AG09309 (cell line): ENCODE measurements at places on chromosomes 12 and 14.

DNA sequence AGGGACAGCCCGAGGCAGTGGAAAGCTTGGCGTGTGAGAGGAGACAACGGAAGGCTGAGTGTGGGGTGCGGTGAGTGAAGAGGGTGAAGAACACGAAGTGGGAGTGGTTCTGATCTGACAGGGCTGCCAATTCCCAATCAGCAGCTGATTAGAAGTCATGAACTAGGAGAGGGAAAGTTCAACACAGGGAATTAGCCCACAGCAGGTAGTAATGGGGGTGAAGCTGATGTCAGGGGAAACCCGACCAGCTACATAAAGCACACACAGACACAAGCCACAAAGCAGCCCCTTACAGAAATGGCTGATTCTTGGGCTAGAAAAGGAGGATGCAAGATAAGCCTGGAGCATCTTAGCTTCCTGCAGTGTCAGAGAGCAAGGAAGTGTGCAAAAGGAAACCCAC is 47.5 kb upstream of the TCL1A start:
- no peak for DNase-seq

GRCh38 chr12:56079723-56080555 is at the start of gene ERBB3:
ERBB3 (plus strand) TSS chr12:56080165; CDS start chr12:56080301, 136 bp downstream.
- DNase-seq, result peak; percentile 25

DNA sequence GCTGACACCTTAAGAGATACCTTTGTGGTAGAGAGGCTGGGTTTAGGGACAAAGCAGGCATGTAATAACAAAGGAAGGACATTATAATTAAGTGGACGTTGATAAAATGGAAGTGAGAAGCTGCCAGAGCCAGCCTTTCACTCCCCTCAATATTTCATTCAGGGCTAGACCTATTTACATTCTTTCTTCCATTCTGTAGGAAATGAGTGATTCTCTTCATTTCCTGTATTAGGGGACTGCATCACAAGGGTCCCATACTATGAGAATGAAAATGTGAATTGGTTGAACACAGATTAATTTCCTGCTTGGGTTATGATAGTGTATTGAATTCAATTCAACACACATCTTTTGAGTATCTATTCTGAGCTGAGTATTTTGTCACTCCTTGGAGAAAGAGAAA is 143.0 kb downstream of the OTOGL start:
- no peak for DNase-seq

GRCh38 chr12:100439797-100440196 is 33.9 kb upstream of the NR1H4 start:
- no peak for DNase-seq

GRCh38 chr14:76538648-76539008 is 162.7 kb downstream of the ESRRB start:
- no peak for DNase-seq

GRCh38 chr14:54658836-54659235 is 91.9 kb downstream of the SAMD4A start:
- no peak for DNase-seq

GRCh38 chr14:104803912-104804410 is 3.1 kb downstream of the ZBTB42 start:
- DNase-seq, result no peak

DNA sequence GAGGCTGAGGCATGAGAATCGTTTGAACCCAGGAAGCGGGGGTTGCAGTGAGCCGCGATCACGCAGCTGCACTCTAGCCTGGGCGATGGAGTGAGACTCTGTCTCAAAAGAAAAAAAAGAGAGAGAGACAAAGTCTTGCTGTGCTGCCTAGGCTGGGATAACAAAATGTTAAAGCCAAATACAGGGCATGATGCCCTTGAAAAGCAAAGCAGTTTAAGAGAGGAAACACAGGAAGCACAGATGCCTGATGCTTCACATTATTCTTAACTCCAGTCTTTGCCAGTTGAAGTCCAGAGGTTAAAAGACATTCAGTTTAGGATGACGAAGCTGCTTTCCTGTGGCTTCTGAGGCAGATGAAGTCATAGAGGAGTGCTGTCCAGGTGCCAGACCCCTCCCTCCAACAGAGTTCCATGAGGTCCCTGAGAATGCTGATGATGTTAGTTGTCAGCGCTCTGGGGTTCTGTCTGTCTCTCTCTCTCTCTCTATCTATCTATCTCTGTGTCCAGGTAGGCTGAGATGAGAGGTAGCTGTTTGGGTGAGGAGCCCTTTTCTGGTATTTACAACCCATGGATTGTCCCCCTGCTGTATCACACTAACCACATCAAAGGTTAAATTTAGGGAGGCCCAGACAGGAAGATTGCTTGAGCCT is 4.9 kb upstream of the MRPL52 start:
- peak; percentile 81 for DNase-seq

DNA sequence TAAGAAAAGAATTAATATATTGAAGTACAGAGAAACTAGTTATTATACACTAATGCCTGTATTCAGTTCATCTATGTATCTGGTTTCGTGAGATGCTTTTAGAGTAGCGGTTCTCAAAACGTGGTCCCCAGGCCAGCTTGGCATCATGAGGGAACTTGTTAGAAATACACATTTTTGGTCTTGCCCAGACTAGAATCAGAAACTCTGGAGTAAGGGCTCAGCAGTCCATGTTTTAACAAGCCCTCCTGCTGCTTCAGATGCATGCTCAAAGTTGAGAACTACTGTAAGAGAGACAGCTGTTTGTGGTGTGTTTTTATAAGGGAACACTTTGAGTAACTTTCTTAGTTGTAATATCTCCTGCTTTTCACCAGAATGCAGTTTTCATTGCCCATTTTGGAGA is 18.1 kb downstream of the GPATCH2L start:
- no peak for DNase-seq

DNA sequence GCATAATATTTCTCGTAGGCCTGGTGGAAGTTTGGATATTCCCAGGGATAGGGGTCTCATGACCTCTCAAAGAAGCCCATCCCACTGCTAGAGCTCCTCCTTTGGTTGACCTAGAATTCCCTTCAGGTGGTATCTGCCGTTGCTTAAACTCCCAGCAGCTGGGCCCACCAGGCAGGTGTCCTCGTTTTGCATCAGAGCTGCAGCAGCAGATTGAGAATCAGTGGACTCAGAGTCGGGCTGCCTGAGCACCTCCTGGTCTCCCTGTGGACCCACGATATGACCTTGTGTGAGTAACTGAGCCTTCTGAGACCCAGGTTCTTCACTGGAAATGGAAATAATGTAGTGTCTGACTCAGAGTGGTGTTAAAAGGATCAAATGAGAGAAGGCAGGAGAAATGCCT is 132.7 kb downstream of the PAPOLA start:
- DNase-seq, result no peak

- DNase-seq, result no peak
Observed at GRCh38 chr14:47833011-47833410, 157.6 kb upstream of the MDGA2 start.

- DNase-seq, result no peak
Observed at GRCh38 chr14:51185754-51186153, 54.3 kb upstream of the TMX1 start.

GRCh38 chr12:75047885-75048525 is 161.6 kb downstream of the KCNC2 start:
- DNase-seq, result no peak

GRCh38 chr14:32403688-32404087 is 74.6 kb downstream of the AKAP6 start:
- no peak for DNase-seq

DNA sequence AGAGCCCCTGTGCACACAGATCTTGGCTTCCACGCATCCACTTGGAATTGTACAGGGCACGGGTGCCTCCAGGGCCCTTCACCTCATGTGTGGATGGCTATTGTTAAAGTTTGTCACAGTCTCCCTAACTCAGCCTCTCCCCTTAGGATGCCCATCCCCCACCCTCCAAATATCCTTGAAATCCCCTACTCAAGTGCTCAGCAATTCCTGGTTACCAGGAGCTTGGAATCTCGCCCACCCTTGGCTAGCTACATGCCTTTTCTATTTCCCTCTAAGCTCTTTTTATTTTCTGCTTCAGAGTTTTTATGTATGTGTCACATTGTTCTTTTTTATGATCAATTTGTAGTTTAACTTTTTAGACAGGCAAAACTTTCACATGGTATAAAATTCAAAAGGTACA is 13.0 kb upstream of the NR1H4 start:
- DNase-seq, result no peak

DNA sequence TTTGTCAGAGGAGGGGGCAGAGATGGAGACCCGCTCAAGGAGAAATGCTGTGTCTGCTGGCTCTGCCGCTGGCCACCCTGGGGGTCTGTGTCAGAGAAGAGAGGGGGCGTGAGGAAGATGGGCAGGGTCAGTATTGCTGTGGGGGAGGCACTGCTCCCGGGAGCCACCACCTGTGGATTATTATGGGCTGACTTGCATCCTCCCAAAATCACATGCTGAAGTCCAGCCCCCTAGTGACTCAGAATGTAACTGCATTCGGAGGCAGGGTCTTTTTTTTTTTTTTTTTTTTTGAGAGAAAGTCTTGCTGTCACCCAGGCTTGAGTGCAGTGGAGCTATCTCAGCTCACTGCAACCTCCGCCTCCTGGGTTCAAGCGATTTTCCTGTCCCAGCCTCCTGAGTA is 12.3 kb downstream of the ABCD4 start:
- DNase-seq, result no peak

DNA sequence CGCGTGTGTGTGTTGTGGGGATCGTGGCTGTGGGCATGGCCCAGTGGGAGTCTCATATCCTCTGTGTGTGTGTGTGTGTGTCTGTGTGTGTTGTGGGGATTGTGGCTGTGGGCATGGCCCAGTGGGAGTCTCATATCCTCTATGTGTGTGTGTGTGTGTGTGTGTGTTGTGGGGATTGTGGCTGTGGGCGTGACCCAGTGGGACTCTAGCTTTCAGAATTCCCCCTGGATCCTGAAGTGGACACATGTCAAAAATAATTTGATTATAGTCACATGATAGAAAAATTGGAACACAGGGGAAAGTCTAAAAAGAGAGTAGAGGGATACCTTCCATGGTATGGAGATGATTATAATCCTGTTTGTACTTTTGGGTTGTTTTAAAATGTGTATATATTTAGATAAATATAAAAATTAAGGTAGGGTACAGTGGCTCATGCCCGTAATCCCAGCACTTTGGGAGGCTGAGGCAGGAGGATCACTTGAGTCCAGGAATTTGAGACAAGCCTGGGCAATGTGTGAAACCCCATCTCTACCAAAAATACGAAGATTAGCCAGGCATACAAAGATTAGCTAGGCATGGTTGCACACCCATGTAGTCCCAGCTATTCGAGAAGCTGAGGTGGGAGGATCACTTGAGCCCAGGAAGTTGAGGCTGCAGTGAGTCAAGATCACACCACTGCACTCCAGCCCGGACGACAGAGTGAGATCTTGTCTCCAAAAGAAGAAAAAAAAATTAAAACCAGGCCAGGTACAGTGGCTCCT is 11.0 kb downstream of the PAPLN start:
- DNase-seq, result no peak

DNA sequence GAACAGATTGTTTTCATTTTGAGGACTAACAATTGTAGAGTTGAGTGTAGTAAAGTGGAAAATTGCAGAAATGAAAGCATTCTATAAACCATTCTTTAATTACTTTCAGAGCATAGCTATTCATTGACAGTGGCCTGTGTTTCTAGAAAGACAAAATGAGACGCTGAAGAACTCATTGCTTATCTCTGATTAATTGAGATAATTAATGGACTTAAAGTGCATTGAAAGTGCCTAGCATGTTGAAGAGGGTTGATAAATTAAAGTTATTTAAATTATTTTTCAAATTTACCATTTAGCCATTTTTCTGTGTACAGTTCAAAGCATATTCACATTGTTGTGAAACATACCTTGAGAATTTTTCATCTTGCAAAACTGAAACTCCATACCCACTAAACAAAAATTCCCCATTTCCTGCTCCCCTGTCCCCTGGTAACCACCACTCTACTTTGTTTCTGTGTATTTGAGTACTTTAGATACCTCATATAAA is 57.4 kb downstream of the DAAM1 start:
- no peak for DNase-seq

- no peak for DNase-seq
Observed at GRCh38 chr12:4440187-4440941, 5.3 kb downstream of the FGF6 start.

GRCh38 chr14:101960225-101960624 is 4.1 kb upstream of the DYNC1H1 start:
- DNase-seq, result no peak

- DNase-seq, result no peak
Observed at GRCh38 chr12:50099302-50100008, 4.4 kb upstream of the GPD1 start.

DNA sequence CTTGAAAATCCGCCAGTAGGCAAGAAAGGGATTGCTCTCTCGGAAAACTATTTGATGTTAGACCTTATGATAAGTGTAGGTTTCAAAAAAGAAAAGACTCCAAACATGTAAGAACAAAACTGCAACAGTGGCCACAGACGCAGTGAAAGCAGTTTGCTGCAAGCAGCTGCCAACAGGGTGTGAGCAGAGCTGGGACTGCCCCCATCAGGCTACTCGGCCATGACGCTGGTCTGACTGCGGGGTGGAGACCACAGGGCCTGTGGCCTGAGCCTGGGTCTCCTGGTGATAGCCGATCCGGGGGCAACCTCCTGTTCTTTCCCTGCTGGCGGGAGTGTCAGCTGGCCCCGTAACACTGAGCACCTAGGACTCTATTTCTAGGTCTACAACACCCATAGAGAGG is 63.2 kb downstream of the AMN start:
- no peak for DNase-seq

DNA sequence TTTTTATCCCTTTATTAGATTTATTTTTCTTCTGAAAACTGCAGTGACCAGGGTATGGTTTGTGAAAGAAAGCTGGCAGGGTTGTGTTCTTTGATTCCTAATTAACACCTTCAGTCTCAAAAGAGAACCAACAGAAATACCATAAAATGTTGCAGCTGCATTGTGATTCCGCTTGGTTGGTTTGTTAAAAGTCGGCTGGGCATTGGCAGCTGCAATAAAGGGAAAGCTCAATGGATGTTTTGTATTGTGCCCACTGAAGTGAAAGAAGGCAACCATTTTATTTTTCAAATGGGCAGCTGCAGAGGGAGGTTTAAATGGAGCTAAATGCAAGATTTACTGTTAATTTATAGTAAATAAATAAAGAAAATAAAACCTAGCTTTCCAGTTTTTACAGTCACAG is 16.7 kb downstream of the LGR5 start:
- DNase-seq, result no peak

- DNase-seq, result no peak
Observed at GRCh38 chr14:103840014-103840413, 7.4 kb downstream of the PPP1R13B start.

GRCh38 chr14:60681271-60681670 is 32.0 kb upstream of the SIX1 start:
- DNase-seq, result no peak

DNA sequence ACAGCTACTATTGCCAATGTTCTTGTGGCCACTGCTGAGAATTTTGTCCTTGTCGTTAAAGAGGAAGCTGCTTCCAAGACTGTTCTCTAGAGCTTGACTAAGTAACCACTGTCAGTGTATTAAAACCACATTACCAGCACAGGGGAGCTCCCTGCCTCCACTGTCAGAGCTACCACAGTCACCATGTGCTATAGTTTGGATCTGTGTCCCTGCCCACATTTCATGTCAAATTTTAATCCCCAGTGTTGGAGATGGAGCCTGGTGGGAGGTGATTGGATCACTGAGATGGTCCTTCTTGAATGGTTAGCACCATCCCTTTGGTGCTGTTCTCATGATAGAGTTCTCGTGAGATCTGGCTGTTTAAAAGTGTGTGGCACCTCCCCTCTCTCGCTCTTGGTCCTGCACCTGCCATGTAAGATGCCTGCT is 23.2 kb upstream of the RAP1B start:
- DNase-seq, result no peak

- peak; percentile 18 for DNase-seq
Observed at GRCh38 chr12:62848418-62848817, 86.5 kb downstream of the PPM1H start.
